ENCODE measurements at places on chromosomes 12 and 14. TPM values are rescaled to one million over a fixed set of nuclear protein-coding genes. Genes with fewer than 3 reads are reported as not detected.

Gene POTEG
- 2.2 TPM for total RNA-seq

Gene GLT8D2
- total RNA-seq = 4.7 TPM

GRCh38 chr14:61280526-61281185, 482 bp downstream of the TMEM30B start:
- DNase-seq = no peak

- DNase-seq = no peak
Measured at GRCh38 chr14:39459795-39460478, 27.7 kb upstream of the FBXO33 start.

Gene RPS6KA5
- total RNA-seq = 3.0 TPM

GRCh38 chr14:100159865-100160533, 554 bp upstream of the DEGS2 start:
- DNase-seq = no peak

GRCh38 chr12:3795492-3796133, 42.7 kb upstream of the CRACR2A start:
- no peak for DNase-seq

Gene RARG
- 17.4 TPM for total RNA-seq

DNA sequence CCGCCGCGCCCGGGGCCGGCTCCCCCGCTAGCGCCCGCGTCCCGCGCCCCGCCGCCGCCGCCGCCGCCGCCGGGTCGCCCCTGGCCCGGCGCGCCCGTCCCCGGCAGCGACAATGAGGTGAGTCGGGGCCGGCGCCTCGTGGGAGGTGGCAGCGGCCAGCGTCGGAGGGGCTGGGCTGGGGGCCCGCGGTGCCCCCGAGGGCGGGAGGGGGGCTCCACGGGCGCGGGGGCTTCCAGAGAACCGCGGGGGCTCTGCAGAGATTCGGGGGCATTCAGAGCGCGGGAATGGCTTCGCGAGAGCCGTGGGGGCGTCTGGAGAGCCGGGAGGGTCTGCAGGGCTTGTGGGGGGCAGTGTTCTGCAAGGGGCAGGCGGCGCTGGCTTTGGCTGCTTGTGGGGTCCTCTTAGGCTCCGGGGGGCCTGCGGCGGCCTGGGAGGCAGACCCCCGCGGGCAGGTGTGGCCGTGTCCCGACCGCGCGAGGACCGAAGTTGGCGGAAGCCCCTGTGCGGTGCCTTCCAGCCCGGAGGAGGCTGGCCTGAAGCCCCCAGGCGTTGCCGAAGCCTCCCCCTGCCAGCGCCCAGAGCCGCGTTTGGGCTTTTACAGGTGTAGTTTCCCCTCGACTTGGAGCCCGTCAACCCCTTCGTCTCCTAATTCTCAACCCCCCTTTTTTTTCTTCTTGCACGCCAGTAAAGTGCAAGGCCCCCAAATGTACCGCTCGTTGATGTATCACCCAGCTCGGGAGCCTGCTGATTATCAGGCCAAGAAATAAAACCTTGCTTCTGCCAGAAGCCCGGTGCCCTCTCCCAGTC, 93.1 kb upstream of the EVL start:
- peak; percentile 13 for DNase-seq

GRCh38 chr14:105097794-105098127, 32.5 kb upstream of the GPR132 start:
- no peak for DNase-seq

Gene STAC3
- total RNA-seq = 0.27 TPM

Gene CLEC1B
- total RNA-seq = not detected

GRCh38 chr12:65937161-65937641, 112.9 kb downstream of the HMGA2 start:
- no peak for DNase-seq

DNA sequence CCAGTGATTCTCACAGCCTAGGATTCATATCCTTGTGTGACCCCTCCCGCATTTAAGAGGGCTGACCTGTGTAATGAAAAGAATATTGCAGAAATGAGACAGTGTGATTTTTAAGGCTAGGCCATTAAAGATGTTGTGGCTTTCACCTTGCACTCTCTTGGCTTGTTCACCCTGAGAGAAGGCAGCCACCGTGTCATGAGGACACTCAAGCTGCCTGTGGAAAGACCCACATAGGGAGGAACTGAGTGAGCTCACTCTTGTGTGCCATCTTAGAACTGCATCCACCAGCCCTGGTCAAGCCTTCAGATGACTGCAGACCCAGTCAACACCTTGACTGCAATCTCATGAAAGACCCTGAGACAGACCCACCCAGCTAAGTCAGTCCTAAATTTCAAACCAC, 46.3 kb upstream of the TMPO start:
- DNase-seq = no peak

DNA sequence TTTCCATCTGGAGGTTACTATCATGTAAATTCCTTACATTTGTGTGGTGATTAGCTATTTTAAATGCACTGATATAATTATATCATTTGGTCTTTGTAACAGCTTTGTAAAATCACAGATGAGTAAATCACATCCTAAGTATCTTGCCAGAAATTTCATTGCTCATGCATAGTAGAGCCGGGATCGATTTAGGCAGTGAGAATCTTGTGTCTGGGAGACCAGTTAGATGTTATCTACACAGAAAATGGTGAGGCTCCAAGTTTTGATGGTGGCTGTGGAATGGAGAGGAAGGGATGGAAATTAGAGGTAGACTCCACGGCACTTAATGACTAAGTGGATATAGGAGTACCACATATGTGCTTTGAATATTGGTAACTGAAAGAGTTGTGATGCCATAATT, 156.3 kb downstream of the MSRB3 start:
- DNase-seq = no peak

Gene DLK1
- total RNA-seq = not detected

DNA sequence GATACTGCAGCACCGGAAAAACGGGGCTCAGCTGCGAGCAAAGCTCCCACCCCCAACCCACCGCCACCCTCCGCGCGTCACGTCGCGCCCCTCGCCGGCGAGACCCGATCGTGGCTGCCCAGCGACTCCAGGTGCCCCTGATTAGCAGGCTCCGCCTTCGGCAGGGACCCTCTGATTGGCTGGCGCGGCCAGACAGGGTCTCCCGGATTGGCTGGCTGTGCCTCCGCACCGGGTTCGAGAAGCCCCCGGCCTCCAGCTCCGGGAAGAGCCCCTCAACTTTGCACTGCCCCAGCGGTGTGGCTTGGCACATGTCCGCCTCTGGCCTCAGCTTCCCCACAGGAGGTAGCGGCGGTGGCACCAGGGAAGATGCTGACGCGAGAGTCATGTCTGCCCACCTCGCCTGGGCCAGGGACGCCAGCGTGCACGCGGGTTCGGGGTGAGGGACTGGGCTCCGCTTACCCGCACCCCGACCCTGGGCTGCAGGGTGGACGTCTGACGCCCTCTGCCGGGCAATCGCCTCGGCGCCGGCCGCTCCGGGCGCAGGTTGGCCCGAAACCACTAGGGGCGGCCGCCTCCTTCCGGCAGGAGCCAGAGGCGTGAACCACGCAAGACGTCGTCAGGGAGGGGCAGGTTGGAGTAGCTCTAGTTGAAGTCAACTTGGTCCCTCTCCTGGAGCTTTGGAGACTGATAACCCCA, 498 bp upstream of the RHOF start:
- DNase-seq = peak; percentile 96

- no peak for DNase-seq
Measured at GRCh38 chr12:70469221-70469820, 103.2 kb downstream of the KCNMB4 start.

GRCh38 chr12:16618256-16618655, 12.3 kb upstream of the LMO3 start:
- no peak for DNase-seq

Gene DPF3
- 3.0 TPM for total RNA-seq

GRCh38 chr12:89951694-89952060, 243.0 kb upstream of the ATP2B1 start:
- no peak for DNase-seq

DNA sequence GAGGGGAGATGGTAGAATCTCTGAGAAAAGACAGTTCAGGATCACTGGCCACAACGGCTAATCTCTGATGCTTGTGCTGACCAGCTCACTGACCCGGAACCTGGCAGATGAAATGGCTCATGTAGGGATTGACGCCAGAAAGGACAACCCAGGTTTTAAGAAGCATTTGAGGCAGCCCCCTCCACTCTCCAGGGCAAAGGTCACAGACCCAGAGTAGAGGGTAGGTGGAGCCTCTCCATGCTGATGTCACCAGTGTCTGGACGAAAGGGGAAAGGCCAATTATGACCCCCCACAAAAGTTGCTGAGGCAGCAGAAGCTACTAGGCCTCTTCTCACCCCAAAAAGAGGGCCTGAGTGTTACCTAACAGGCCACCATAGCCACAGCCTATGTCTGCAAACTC, 1.2 kb downstream of the METTL1 start:
- no peak for DNase-seq

Gene ANO4
- total RNA-seq = not detected

Gene KRT74
- not detected for total RNA-seq

- no peak for DNase-seq
Measured at GRCh38 chr12:26096036-26096435, 28.8 kb downstream of the BHLHE41 start.

Gene OTUB2
- total RNA-seq = 2.8 TPM

DNA sequence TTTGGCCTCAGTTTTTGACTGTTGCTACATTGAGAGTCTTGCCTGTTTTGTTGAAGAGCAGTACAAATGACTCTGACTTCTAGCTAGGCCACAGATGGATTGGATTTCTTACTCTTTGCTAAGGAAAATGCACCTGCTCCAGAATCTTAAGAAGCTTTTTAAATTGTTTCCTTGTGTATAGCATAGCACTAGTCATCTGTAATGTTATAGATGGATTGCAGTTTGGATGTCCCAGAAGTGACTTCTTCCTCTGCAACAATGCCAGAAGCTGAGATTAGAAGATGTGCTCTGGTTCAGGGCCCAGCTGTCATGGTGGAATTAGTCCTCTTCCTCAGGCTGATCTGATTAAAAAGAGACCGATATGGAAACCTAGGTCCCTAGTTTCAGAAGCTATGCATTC, 67.9 kb downstream of the DAAM1 start:
- no peak for DNase-seq

Gene TOMM20L
- not detected for total RNA-seq

Gene OR4K2
- total RNA-seq = not detected

- no peak for DNase-seq
Measured at GRCh38 chr14:92510972-92511371, 2.6 kb upstream of the RIN3 start.

GRCh38 chr14:96739200-96739910, 57.8 kb upstream of the VRK1 start:
- DNase-seq = no peak
